ENCODE measurements at places on chromosomes 2 and 18. TPM values are rescaled to one million over a fixed set of nuclear protein-coding genes. Genes with fewer than 3 reads are reported as not detected.
A peak's percentile ranks its signal among the peaks of the same experiment; 100 is the strongest.

Gene UPP2
- total RNA-seq, result not detected

Gene PSMA8
- total RNA-seq, result 0.42 TPM

Gene HRH4
- total RNA-seq, result 8.5 TPM

Gene CHRND
- total RNA-seq, result not detected

Gene BMP10
- not detected for total RNA-seq

DNA sequence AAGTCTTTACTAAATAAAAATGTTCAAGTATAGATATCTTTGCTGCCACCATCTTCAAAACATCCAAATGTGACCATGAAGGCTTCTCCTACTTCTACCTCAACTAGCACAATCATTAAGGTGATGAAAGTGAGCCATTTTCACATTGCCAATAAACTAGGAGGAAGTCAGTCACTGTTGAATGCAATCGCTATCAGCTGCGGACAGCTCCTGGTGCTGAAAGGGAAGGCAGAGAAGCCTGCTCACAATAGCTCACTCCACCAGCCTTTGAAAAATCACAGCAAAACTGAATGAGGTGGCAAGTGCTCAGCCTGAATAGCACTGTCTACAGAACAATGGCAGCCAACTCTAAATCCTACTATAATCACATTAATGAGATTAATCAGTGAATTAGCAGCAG is 2.2 kb downstream of the MYT1L start:
- no peak for DNase-seq

- no peak for DNase-seq
Observed at GRCh38 chr2:55138014-55138881, 88.0 kb upstream of the RTN4 start.

DNA sequence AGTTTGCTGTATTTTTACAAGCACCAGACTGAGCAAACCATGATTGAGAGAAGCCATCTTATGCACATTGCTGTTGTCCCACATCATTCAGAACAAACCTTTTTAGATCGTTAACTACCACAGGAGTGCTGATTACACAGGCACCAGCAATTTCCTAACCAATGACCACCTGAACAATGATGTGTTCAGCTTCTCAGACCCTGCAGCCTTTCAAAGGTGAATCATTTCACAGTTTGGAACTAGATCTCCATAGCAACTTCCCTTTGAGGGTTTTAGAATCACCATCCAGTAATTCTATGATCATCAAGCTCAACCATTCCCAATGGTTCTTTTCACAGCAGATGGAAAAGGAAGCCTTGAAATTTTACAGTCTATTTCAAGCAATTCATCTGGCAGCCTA is 71.4 kb downstream of the OLA1 start:
- no peak for DNase-seq

DNA sequence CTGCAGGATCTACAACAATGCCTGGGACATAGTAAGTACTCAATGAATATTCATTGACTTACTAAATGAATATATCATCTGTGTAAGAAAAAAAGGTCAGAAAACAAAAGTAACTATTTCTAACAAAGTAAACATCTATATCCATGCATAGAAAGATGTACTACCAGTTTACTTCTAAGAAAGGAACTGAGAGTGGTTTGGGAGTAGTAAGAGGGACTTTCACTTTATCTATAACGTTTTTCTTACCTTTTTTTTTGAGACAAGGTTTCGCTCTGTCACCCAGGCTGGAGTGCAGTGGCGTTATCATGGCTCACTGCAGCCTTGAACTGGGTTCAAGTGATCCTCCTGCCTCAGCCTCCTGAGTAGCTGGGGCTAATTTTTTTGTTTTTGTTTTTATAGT is 25.7 kb downstream of the DHX57 start:
- no peak for DNase-seq

GRCh38 chr2:240462707-240463273 is 27.3 kb downstream of the GPC1 start:
- DNase-seq, result peak; percentile 5

- no peak for DNase-seq
Observed at GRCh38 chr2:142139384-142139783, 8.6 kb upstream of the LRP1B start.

DNA sequence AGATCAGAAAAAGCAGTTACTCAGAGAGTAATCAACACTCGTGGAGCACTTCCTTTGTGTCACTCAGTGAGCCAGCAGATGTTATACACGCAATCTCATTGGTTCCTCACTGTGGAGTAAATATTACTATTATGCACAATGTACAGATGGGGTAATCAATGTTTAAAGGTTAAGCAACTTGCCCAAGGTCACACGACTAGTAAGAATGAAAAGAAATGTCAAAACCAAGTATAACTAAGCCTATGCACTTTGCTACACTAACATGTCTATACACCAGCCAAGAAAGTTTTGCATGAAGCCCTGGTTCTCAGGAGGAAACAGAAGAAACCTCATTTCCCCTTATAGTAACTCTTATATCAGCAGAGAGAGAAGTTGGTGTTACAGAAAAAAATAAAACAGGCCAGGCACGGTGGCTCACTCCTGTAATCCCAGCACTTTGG is 5.4 kb downstream of the METTL21A start:
- DNase-seq, result no peak

DNA sequence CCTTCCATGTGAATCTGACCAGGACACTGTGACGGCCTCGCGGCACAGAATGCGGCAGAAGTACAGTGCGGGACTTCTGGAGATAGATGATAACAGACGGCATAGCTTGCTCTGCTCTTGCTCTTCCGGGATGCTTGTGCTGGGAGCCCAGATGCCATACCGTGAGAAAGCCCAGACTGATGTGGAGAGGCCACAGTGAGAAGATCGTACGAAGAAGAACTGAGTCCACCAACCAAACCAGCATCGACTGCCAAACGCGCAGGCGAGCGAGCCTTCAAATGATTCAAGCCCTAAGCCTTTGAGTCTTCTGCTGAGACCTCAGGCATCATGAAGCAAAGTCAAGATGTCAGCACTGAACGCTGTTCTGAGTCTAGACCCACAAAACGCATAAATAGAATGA is 33.7 kb downstream of the DTNB start:
- no peak for DNase-seq

All from T-helper 17 cell (primary cell).